NB4 (cell line): ENCODE measurements at places on chromosomes 11 and 22.

- peak; percentile 39 for DNase-seq
These were observed 31.3 kb upstream of the YPEL1 start for GRCh38 chr22:21766691-21767462.

GRCh38 chr11:118491041-118491440 is 36.2 kb upstream of the TTC36 start:
- DNase-seq = no peak

DNA sequence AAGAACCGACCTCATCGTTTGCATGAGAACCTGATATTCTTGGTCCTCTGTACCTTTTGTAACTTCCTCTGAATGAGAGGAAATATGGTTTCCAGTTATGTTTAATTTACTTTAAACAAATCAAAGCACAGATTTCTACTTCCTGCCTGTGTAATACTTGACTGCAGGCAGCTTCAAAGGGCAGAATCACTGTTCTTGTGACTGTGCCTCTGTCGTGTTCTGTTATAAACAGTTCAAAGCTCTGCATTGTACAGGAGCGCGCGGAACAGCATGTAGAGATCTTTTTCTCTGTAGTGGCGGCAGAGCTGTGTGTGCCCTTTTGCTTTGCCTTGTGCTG is 73.2 kb upstream of the CLDN5 start:
- peak; percentile 49 for DNase-seq

GRCh38 chr11:43685440-43685839 is 4.9 kb downstream of the HSD17B12 start:
- peak; percentile 20 for DNase-seq

DNA sequence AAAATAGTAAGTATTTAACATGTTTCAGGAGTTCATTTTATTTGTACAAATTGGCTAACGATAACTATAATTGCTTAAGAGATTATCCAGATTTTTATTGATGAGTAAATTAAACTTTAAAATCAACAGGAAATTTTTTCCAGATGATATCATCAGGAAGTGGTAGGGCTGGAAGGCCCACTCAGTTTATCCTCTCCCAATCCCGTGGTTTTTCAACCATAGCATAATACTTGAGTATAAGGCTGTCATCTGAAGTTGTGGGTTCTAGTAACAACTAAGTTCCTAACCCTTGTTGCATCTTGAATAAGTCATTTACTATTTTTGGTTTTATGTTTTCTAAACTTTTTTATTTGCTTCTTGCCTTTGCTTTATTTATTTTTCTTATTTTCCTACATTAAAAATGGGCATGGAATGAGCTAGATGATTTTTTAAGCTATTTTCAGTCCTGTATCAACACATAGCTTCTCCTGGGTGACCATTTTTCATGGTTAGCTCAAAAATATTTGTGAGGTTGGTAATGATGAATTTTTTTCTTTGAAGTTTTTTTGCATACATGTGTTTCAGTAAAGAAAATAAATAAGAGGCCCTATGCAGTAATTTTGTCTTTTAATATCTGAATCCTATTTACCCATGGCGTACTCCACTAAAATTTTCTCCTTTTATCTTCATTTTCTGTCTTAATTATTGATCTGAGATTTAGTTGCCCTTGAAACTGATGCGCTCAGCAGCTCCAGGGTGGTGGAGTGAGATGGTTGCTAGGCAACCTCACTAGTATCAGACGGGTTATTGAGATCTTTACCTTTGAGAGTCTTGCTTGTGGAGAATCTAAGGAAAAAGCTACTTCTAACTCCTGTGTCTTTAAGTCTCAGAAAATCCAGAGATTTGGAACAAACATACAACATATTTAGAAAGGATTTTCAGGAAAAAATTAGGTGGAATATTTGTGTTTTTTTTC is 452.0 kb upstream of the CCDC179 start:
- DNase-seq = no peak

- no peak for DNase-seq
These were observed 1.2 kb downstream of the LRRC56 start for GRCh38 chr11:538431-539051.

DNA sequence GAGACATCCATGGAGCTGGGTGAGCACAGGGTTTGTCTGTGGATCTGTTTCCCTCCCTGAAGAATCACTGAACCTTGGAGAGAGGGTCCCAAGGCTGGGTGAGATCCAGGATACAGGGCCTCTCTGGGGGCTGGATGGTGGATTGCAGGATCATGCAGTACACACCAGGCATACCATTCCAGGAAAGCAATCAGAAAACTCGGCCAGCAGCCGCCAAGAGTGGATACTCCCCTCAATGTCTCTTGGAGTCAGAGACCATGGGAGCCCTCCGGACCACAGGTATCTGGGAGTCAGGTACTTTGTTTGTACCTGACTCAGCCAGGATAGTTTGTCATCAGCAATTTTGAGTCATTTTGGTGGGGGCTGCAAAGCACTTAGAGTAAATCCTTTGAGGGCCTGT is 14.6 kb upstream of the SYT13 start:
- DNase-seq = no peak

DNA sequence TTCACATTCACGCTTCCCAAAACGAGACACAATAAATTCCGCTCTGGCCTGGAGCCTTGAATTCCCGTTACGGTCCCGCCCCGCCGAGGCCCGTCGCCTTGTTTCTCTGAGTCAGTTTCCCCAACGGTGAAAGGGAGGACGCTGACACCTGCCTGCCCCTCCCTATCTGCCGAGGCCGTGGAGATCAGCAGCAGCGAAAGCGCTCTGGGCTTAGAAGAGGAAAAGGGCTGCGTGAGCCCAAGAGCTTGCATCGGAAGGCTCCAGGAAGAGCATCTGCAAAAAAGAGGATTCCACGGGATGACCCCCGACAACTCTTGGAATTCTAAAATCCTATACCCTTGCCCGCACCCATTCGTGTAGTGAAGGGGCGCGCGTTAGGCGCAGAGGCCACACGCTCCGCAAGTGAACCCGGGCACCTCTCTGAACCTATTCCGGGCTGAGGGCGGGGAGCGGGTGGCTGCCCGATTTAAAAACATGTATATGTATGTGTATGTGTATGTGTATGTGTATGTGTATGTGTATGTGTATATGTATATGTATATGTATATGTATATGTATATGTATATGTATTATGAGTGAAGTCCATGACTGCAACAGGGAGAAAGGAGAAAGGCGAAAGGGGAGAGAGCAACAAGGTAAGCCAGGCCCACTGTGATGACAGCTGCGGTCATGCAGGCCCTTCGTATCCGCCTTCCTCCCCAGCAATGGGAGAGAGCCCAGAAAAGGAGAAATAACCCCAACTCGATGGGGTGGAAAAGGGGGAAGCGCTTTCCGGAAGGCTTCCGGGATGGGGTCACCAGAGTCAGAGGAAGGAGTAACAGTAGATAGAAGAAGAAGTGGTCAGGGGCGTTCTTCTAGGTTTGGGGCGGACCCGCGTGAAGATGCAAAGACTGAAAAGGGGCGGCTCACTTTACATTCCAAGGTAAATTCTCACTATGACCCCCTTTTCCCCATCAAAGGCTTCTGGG is 948 bp upstream of the MRTFA start:
- no peak for DNase-seq

DNA sequence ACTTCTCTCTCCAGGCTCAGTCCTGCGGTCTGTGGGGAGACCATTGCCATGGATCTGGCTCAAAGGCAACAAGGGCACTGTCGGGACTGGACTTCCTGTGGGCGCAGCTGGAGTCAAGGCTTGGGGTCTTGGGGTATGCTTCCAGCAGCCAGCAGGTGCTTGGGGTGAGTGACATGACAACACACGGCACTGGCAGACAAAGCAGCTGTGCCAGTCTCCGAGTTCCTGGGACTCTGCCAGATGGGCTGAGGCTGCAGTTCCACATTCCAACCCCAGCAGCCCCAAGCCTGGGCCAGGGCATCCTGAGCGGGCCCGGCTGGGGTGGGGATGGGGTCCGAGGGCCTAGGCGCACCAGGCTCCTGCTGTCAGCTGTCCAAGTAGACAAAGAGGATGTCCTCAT is 12.3 kb downstream of the GUCD1 start:
- no peak for DNase-seq

GRCh38 chr22:38853196-38853651 is 9.4 kb upstream of the NPTXR start:
- no peak for DNase-seq

- no peak for DNase-seq
These were observed 55.7 kb downstream of the PHF21B start for GRCh38 chr22:44954149-44954548.

DNA sequence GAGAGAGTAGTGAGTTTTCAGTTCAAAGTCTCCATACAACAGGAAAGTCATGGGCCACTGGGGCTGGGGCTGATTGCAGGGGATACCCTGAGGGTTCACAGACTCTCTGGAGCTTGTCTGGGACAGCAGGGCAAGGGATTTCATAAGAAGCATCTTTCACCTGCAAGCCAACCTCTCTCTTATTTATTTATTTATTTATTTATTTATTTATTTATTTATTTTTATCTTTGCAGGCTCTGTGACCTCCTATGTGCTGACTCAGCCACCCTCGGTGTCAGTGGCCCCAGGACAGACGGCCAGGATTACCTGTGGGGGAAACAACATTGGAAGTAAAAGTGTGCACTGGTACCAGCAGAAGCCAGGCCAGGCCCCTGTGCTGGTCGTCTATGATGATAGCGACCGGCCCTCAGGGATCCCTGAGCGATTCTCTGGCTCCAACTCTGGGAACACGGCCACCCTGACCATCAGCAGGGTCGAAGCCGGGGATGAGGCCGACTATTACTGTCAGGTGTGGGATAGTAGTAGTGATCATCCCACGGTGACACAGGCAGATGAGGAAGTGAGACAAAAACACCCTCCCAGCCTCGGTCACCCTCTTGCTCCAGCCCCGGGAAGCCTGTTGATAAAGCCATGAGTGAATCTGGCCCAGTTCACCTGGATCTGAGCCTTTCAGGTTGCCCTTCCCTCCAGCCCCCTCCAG is 68.4 kb downstream of the GGTLC2 start:
- DNase-seq = no peak

- no peak for DNase-seq
These were observed 68.2 kb downstream of the FBXO7 start for GRCh38 chr22:32542677-32543357.

DNA sequence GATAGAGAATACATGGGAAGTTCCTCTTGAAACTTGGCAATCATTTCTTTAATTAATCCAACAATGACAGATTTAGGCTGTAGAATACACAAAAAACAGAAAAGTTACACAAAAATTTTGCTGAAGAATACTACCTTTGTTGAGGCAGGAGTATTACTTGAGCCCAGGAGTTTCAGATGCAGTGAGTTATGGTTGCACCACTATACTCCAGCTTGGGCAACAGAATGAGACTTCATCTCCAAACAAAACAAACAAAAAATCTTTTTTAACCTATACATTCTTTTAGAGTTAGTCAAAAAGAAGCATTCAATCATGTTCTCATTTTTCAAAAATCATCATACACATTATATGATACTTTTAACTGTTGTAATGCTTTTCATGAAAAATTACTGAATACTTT is 22.1 kb downstream of the UEVLD start:
- DNase-seq = no peak

DNA sequence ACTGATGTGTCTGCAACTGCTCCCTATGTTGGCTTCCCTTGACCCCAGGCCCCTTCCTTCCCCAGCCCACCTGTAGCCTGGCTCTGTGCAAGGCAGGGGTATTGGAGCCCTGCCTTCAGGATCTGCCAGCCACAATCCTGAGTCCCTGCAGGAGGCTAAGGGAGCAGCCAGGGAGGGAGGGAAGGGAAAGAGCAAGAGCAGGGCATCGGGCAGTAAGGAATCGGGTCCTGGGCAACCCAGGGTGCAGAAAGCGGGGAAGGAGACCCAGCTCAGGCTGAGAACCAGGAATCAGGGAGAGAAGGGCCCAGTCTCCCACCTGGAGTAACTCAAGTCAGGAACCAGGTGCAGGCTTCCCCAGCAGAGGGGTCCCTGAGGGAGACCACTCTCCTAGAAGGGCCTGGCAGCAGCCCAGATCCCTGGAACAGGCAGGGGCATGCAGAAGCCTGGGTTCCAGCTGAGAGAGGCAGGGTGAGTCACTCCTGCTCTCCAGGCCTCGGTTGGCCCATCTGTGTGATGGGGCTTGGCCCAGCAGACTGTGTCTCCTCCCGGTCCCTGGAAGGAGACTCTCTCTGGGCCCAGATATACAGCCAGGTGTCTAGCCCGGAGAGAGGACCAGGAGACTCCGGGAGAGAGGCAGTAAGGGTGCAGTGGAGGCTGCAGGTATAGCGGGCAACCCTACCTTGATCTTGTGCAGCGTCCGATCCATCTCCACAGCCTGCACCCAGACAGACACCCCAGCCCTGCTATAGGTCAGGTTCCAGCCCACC is 13.4 kb downstream of the STARD10 start:
- DNase-seq = no peak

DNA sequence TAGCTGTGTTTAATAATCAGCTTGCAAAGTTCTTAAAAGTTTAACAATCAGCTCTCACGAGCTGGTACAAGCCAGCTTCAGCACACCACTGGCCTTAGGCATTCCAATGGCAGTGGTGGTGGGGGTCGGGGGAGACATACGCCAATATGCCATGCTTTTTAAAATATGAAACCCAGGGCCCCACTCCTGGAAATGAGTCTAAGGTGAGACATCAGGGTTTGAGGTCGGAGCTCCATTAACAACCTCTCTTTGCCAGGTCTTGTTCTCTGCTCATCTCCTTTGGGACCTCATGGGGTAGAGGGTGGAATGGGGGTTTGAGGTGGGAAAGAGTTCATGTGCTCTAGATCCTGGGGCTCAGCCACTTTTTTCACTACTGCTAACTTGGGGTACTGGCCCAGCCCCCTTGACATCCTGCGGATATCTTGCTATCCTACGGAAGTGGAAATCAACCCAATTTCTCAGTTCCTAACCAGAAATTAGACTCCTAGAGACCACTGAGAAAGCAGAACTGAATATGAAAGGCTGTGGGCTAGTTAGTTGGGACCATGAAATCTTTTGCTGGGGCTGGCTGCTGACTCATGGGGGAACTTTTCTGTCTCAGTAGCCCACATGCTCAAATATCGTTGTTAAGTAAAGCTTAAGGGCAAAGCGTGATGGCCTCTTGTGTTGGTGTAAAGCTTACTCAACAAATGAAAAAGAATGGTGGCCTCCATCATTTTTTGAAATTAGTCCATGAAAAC is 90.1 kb downstream of the PDHX start:
- peak; percentile 80 for DNase-seq

DNA sequence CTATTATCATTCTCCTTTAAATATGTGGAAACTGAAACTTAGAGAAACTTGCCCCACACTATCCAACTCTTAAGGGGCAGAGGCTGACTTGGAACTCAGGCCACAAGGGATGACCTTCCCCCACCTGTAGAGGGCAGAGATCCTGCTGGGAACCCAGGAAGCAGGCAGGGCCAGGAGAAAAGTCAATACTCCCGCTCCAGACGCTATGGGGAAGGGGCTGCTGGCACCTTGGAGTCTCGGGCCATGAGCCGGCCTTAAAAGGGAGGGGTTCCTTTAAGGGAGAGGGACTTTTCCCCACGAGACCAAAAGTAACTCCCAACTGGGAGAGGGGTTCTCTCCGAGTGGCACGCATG is 620 bp upstream of the ANO5 start:
- no peak for DNase-seq

DNA sequence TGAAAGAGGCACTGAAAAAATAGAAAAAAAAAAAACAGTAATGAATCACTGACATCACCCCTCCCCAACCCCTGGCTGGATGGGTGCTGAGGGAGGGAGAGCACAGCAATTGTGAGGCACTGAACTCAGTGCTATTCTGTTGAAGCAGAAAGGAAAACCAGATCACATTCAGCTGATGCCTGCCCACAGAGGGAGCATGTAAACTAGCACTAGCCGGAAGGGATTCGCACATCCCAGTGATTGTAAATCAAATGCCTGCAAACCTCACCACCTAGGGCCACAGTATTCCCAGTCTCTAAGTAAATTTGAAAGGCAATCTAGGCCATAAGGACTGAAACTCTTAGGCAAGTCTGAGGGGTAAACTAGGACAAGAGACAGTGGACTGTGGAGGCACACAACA is 772.0 kb upstream of the CCDC179 start:
- no peak for DNase-seq

- no peak for DNase-seq
These were observed 447.3 kb downstream of the NTM start for GRCh38 chr11:131817687-131818188.
